Brain pericyte (primary cell): ENCODE measurements at places on chromosomes 4 and X.
A peak's percentile ranks its signal among the peaks of the same experiment; 100 is the strongest.

- peak; percentile 43 for DNase-seq
These were observed 35.8 kb downstream of the LRP2BP start for GRCh38 chr4:185359767-185360446.

DNA sequence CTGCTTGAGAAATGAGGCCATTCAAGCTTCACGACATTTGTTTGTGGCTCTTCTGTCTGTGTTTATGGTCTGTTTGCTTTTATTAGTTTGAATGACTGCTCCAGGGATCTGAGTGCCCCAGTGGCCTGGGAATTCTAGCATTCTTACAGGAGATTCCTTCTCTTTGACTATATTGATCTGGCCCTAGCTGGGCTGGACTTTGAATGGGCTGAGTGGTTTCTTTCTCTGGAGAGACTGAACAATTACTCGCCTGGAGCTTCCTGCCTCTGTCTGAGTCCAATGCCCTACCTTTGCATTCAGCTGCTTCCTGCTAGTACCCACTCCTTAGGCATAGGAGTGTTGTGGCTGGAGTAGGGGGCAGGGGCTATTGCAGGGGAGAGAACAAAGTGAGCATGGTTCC, 51.2 kb upstream of the EDA start:
- DNase-seq = no peak

DNA sequence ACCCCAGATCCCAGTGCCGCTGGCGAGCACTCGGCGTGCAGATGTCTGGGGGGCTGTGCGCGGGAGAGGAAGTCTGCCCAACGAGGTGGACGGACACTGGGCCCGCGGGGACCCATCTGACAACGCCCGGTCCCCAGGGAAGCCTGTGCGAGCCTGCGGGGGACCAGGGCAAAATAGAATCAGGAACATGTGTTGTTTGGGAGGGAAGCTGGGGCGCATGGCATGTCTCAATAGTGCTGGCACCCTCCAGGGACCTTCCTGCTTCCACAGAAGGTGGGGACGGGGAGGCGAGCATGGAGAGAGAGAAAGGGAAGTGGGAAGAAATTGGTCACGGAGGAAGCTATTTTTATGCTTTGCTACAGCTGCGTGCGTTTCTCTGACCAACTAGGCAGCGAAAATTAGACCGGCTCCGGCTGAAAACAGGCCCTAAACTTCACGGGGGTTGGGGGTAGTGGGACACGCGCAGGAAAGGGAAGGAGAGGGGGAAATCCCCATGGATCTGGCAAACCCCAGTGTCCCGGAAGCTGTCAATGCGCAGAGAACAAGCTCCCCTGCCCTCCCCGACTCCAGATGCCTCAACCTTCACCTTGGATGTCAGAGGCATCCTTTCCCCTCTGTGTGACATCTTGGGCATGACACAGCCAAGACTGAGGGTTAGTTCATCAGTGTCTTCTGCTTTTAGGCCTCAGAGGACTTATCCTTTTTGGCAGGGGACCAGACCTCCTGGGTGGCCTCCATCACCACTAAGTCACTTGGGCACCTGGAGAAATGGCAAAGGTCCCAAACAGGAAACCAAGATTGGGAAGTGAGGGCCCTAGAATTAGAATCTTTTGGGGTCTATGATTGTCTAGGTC, 169.8 kb upstream of the BCOR start:
- DNase-seq = no peak

GRCh38 chrX:18360867-18361266, 6.4 kb upstream of the SCML2 start:
- DNase-seq = no peak

GRCh38 chrX:71191248-71191647, 31.8 kb upstream of the GJB1 start:
- no peak for DNase-seq

DNA sequence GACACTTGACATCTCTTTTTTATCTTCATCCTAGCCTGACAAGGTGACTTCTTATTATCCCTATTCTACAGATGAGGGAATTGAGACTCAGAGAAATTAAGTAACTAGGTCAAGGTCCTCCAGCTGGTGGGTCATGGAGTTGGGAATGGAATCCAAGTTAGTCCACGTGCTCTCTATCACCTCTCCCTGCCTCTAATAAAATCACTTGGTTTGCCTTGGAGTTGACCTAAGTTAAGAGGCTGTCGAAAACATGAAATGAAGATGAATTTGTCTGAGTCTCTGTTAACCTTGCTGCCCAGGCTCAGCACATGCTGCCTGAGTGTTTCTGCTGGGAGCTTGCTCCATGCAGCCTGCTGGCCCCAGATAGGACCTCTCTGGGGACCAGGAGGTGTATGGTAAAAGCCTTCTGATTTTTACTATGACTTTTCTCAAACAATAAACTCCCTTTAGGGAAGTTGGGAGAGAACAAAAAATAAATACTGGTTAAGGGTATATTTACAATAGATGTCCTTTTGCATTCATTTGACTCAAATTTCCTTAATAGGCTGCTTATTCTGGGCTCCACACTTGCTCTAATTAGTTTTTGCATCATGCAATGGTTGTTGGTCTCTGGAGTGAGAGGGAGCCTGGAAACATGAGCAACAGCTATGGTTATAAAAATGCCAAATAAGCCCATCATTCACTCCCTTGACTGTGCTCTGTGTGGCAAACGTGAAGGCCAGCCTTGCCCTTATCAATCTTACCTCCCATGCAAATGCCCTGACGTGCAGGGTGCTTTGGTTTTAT, 61.6 kb upstream of the DHX15 start:
- no peak for DNase-seq

GRCh38 chrX:113892401-113892800, 691.5 kb upstream of the HTR2C start:
- no peak for DNase-seq

- peak; percentile 20 for DNase-seq
These were observed 133.1 kb downstream of the ARAP2 start for GRCh38 chr4:36111172-36111571.

DNA sequence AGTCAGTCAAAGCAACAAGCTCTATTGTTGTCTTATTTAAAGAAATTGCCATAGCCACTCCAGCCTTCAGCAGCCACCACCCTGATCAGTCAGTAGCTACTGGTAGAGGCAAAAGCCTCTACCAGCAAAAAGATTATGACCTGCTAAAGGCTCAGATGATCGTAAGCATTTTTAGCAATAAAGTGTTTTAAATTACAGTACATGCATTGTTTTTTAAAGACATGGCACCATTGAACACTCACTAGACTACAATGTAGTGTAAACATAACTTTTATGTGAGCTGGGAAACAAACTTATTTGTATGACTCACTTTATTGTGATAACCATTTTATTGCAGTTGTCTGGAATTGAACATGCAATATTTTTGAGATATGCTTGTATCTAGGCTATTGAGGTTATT, 32.3 kb upstream of the DYNLT3 start:
- no peak for DNase-seq

DNA sequence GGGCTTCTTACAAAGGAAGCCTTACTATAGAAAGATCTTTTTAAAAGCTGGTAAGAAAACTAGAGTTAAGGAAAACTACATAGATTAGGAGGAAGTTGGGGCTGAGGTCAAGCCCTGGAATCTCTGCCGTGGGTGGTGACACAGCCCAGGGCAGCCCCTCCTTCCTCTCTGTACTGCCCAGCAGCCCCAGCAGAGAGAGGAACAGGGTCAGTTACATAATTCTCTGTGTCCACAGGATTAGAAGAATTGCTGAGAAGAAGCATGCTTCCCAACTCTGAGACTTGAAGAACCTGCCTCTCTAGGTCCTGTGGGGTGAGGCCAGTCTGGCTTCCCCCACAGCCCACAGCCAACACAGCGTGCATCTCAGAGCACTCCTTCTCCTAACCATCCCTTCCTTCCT, 9.2 kb upstream of the ABLIM2 start:
- DNase-seq = no peak

- no peak for DNase-seq
These were observed at the start of gene MYOZ2 for GRCh38 chr4:119135721-119136121. Gene MYOZ2 (plus strand): TSS chr4:119135832. CDS start chr4:119136526, 694 bp downstream.

GRCh38 chr4:175540151-175540550, 271.9 kb downstream of the GPM6A start:
- no peak for DNase-seq

- DNase-seq = no peak
These were observed 48.4 kb downstream of the IL15 start for GRCh38 chr4:141684785-141685184.

DNA sequence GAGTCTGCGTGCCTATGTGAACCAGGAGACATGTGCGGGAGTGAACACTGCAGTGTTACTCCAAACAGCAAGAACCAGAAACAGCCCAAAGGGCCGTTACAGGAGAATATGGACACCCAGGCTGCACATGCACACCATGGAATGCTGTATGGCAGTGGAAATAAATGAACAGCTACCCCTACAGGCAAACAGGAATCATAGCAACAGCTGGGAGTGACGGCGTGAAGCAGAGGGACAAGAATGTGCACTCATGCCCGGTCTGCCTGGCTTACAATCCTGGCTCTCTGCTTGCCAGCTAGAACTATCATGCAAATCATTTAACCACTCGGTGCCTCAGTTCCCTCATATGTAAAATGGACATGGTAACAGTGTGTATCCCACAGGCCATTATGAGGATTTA, 16.6 kb downstream of the GPKOW start:
- no peak for DNase-seq

- DNase-seq = no peak
These were observed 5.7 kb downstream of the TCEANC start for GRCh38 chrX:13658602-13659001.

DNA sequence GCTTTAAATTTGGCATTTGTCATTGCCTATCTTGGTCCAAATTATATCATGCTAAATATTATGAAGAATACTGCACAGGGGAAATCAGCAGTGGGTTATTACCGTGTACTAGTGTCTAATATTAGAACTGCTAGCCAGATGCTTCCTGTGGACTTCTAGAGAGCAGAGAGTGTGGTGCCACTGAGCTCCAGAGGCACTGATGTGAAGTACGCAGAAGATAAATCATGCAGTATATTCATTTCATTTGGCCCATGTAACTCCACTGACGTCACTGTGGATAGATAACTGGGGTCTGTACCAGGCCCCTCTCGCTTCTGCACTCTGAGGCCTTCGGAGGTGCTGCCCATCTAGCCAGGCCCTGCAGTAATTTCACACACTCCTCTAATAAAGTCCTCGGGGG, 80.0 kb downstream of the ALPK1 start:
- DNase-seq = no peak

- no peak for DNase-seq
These were observed 536 bp downstream of the OTUD5 start for GRCh38 chrX:48956728-48957414.

- no peak for DNase-seq
These were observed 242.9 kb upstream of the CNKSR2 start for GRCh38 chrX:21131346-21131745.

- no peak for DNase-seq
These were observed 162.5 kb downstream of the SOX3 start for GRCh38 chrX:140342410-140342809.
